ENCODE measurements at places on chromosomes 2 and 18. TPM values are rescaled to one million over a fixed set of nuclear protein-coding genes. Genes with fewer than 3 reads are reported as not detected.

C2orf66 gene
- not detected for total RNA-seq

DOK6 gene
- total RNA-seq, result 2.1 TPM

CTAGE1 gene
- total RNA-seq, result not detected

DNA sequence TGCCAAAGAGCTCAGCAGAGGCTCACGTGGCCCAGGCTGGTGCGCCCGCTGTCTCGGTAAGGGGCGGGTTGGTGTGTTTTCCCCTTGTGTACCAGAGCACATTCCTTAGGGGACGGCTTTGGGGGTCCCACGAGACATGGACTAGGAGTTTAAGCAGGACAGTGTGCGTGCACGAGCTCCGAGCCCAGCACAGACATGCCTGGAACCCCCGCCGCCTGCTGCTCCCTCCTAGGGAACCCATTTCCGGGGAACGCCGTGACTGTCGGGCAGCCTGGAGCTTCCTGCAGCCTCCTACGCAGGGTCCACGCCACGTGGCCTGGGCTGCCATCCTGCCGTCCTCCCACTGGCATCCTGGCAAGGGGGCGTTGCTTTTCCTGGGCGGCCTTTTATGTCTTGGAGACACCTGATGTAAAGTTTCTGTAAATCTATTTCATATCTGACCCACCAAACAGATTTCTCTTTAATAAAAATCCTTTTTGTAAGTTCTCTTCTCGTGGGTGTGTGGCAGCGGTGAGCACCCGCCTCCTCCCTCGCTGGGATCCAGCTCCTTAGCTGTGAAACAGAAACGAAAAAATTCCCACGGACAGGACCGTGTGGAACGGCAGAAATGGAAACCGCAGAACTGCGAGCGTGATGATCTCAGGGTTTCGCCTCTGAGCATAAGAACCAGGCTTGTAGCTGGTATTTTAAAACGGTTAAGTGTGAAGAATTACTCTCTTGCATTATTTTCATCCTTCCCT, 43.5 kb upstream of the KCNG2 start:
- no peak for DNase-seq

DNA sequence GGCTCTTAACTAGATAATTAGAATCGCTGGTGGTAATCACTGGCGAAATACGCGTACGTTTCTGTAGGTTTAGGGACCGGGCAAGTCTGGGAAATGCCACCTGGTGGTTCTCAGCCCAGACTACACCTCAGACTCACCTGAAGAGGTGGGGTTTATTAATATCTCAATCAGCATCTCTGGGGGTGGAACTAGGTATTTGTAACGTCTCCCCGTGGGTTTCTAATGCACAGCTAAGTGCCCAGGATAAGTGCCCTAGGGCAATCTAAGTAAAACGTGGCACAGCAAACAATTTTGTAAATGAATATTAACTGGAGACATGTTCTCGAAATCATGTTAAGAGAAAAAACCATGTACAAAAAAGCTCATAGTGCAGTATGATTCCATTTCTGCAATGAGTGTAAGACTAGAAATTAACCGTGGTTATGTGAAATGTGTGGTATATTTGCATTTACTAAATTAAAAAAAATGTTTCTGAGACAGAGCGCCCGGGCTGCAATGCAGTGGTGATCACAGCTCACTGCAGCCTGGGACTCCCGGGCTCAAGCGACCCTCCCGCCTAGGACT, 760 bp upstream of the CNOT11 start:
- DNase-seq, result no peak
